ENCODE measurements at places on chromosomes 2 and 18.

- DNase-seq = no peak
These were observed 4.1 kb downstream of the NFE2L2 start for GRCh38 chr2:177260379-177260778.

GRCh38 chr2:238954841-238955591 is 107.1 kb downstream of the TWIST2 start:
- DNase-seq = no peak

- no peak for DNase-seq
These were observed 129.4 kb downstream of the RAD51AP2 start for GRCh38 chr2:17388798-17389197.

DNA sequence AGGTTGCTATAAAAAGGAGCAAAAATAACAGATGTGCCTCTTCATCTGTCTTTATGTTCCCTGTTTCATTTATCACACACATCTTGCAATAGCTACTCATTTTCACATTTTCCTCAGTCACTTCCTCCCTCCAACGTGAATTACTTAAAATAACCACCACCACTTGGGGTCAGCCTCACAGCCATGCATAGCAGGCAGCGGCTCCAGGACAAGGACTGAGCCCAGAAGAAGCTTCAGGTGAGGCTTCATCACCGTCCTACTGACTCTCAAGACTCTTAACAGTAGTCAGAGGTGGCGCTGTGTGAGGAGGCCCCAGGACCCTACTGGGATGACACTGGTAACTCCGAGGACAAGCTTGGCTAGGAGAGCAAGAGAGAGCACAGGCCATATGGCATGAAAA is 15.5 kb upstream of the ST8SIA5 start:
- no peak for DNase-seq

DNA sequence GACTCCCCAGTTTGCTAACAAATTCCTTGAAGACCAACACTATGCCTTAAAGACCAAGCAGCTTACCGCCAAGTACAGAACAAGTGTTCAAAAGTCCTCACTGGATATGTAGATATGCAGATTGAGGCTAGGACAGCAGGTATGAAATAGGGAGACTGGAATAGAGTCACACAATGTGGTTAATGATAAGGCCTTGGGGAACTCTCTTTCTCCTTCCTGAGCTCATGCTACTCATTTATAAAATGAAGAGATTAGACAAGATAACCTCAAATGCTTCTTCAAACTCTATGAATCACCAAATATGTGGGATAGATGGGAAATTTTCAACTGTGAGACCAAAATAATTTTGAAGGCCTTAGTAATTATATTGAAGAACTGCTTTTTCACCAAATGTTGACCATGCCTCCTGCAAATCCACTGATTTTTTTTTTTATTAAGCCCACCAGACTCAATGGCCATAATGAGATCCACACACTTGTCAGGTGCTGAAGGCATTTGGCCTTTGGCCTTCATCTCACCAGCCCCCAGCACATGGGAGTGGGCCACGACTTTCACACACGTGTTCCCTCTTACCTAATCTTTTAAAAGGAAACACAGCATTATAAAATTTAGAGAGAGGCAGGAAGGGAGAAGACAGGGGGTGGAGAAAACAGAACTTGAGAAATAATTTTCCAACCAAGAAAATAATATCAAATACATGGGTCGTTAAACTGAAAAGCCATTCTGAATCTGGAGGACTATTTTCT is 181.5 kb downstream of the EN1 start:
- no peak for DNase-seq

GRCh38 chr2:84902526-84902925 is 2.9 kb upstream of the TMSB10 start:
- no peak for DNase-seq

- no peak for DNase-seq
These were observed 7.6 kb downstream of the ZFP36L2 start for GRCh38 chr2:43218702-43219382.

GRCh38 chr2:10981941-10982431 is 70.3 kb downstream of the KCNF1 start:
- no peak for DNase-seq

- DNase-seq = no peak
These were observed 40.4 kb downstream of the SH3BP4 start for GRCh38 chr2:234992196-234992595.

GRCh38 chr2:174180165-174180724 is 68.1 kb downstream of the OLA1 start:
- DNase-seq = no peak

DNA sequence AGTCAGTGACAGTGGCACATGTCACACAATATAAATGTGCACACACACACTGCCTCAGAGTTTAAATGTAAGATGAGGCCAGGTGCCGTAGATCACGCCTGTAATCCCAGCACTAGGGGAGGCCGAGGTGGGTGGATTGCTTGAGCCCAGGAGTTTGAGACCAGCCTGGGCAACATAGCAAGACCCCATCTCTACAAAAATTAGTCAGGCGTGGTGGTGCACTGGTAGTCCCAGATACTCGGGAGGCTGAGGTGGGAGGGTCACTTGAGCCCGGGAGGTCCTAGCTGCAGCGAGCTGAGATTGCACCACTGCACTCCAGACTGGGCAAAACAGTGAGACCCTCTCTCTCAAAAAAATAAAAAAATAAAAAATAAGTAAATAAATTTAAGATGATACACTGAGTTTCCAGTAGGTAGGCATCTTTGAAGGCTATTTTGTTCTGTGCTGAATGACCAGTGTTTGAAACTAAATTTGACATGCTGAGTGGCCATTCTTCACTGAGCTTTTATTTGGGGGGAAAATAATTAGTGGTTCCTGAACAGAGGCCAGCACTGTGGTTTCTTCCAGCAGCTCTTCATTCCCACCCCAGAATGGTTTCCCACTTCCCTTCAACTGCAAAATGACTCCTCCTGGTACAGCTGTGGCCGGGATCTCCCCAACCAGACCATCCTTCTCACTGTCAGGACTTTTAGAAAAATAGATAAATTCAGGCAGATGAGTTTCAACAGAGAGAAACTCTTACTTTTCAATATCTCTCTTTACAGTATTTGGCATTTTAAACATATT is 44.9 kb downstream of the PSMG2 start:
- DNase-seq = no peak

GRCh38 chr2:65343386-65343785 is 89.0 kb downstream of the SPRED2 start:
- DNase-seq = no peak
